NCI-H1930 (cell line): ENCODE measurements at places on chromosomes 7 and 10.

GRCh38 chr7:47833211-47833610 lies 115.1 kb downstream of the PKD1L1 start:
- DNase-seq: no peak

DNA sequence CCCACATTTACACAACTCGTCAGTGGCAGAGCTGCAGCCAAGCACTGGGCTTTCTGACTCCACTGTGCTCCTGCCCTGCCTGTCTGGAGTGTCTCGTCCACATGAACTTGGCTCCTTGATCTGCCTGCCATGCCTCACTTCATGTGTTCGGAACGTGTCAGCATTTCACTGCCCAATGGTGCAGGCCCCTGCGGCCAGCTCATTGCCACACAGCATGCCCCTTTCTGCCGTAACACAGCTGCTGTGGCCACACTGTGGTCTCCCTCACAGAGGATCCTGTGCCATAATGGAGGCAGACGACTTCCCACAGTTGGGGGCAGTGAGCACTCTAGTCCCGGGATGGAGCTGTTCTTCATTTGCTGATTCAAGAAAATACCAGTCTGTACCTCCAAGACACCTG lies 94.2 kb upstream of the GJD4 start:
- no peak for DNase-seq

- DNase-seq: peak; percentile 64
Measured at GRCh38 chr7:22854158-22855048, 31.8 kb upstream of the TOMM7 start.

DNA sequence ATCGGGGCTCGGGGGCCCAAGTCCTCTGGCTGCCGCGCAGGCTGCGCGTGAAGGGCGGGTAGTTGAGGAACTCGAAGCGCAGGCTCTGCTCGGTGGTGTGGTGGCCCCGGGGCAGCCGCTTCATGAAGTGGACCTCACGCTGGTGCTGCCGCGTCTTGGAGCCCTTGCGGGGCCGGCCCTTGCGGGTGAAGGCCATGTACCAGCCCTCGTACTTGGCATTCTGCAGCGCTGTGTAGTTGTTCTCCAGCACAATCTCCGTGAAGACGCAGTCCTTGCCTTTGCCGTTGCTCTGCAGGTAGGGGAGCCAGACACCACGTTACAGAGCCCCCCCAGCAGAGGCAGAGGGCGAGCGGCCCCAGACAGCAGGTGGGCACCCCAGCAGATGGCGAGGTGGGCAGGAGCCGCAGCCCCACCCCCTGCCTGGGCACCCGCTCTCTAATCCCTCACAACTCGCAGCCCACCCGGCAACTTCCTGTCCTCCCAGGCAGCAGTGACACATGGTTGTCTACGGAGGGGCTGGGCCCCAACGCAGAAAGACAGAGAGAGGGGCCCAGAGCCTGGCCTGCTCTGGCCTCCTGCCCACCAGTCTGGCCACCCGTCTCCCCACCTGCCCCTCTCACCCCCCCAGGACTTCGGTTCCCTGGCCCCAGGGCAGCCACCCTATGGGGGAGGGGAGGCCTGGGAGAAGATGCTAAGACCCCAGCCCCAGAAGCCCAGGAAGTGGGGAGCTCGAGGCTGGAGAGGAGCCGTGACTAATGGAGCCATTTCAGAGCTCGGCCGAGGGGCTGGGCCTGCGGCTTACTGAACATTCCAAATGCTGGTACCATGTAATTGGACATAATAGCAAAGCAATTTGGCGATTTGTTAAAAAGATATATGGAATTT lies 5.3 kb downstream of the FGF8 start:
- no peak for DNase-seq

GRCh38 chr7:2779051-2779450 lies 65.1 kb downstream of the GNA12 start:
- no peak for DNase-seq

GRCh38 chr10:72421885-72422540 lies 67.3 kb upstream of the DNAJB12 start:
- DNase-seq: no peak

DNA sequence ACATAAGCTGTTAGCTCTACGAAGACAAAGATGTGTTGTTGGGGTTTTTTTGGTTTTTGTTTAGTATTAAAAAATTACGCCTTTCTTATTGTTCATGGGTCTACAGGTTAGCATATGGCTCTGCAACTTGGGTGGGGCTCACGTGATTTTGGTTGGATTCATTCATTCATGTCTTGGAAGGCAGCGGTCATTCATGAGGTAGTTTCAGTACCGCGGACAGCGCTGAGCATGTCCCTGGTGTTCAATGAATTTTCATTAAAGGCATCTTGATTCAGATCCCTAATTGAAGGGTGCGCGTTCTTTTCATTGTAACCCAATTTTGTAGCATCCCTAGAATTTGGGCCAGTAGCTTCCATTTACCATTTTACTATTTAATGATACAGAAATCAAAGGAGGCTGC lies 42.9 kb upstream of the TCERG1L start:
- DNase-seq: no peak

- DNase-seq: no peak
Measured at GRCh38 chr10:129883626-129884397, 80.3 kb downstream of the EBF3 start.
